Kidney tubule cell (primary cell): ENCODE measurements at places on chromosomes 1 and 21.

DNA sequence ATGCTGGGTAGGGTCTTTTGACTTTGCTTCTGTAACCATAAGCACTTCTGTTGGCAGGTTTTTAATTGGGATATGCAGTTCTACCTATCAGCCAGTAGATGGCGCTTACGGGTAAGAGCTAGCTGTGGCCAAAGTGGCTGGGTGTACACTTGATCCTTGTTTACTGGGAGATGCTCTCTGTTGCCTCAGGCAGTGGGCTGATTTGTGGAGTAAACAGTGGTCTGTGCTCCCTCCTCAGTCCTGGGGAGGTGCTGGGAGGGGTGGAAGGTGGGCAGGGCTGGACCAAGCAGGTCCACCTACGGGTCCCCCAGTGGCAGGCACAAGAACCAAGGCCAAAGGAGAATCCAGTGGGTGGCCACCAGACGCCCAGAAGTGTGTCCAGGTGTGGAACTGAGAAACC is 43.4 kb downstream of the RALGPS2 start:
- peak; percentile 25 for DNase-seq

- no peak for DNase-seq
Observed at GRCh38 chr21:28152732-28153131, 839.9 kb downstream of the LTN1 start.

GRCh38 chr1:214403431-214403830 is 122.5 kb downstream of the SMYD2 start:
- DNase-seq: peak; percentile 17

- DNase-seq: peak; percentile 74
Observed at GRCh38 chr1:44423591-44424537, 18.8 kb downstream of the RNF220 start.
